GM20000 (cell line): ENCODE measurements at places on chromosomes 12 and 14.

GRCh38 chr14:67599698-67600561 lies at the start of gene PIGH:
TSS of gene PIGH (minus strand) at chr14:67600268. CDS start at chr14:67600203, 65 bp downstream.
- peak; percentile 93 for DNase-seq

GRCh38 chr14:49691031-49691430 lies 1.9 kb upstream of the KLHDC1 start:
- no peak for DNase-seq

DNA sequence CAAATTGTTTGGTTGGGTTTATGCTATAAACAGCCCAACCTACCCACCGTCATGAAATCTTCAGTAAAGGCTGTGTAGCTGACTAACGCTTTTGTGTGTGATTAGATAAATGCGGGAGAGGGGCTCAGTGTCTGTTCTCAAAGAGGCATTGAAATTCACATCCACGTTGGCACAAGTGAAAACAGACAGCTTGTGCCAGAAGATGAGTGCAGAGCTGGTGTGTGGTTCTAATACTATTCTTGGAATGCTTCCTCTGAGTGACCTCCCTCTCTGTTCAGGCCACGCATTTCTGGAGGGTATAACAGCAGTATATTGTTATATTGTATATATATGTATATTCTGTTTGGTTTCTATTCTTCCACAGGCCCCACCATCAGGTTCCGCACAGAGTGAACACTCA lies 263.8 kb downstream of the APAF1 start:
- DNase-seq = no peak

GRCh38 chr12:6867413-6868210 lies at the start of gene TPI1:
TSS of gene TPI1 (plus strand) at chr12:6867531. CDS start at chr12:6867567, 36 bp downstream.
- peak; percentile 95 for DNase-seq

- DNase-seq = no peak
Observed at GRCh38 chr14:69666690-69667211, 55.4 kb downstream of the SUSD6 start.
